ENCODE measurements at places on chromosomes 1 and 21.

GRCh38 chr1:212290608-212291007, 5.4 kb downstream of the PPP2R5A start:
- DNase-seq, result peak; percentile 23

GRCh38 chr1:192700834-192701271, 64.9 kb downstream of the RGS13 start:
- DNase-seq, result peak; percentile 83

GRCh38 chr1:28983509-28984310, 69.3 kb downstream of the EPB41 start:
- DNase-seq, result no peak

DNA sequence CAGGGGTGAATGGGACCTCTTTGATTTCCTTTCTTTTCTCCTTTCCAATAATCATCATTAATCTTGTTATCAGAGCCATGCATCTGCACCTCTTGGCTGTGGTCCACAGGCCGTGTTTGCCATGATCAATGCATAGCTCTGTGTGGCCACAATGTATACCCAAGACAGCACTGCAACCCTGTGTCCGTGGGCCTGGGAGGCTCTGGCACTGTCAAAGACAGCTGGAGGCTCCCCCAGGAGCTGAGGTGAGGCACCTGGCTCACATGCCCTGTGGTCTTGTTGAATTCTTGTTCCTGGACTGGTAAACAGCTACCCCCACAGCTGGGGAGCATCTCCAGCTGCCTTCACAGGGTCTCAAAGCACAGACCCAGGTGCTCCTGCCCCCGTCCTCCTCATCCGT, 67.2 kb upstream of the SELENON start:
- DNase-seq, result no peak

DNA sequence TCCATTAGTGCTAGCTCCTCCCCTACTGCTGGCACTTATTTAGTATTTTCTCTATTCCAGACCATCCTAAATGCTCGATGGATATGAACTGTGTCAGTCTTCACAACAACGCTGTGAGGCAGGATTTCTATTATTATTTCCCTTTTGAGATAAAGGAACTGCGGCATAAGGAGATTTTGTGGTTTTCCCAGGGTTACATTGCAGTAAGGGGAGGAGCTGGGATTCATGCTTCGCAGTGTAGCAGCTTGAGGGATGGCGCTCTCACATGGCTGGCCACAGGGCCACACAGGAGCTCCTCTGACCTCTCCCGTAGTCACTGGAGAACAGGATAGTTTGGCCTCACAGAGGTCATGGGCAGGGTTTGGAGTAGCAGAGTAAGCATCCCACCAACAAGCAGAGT, 116.9 kb downstream of the BEND5 start:
- no peak for DNase-seq

GRCh38 chr1:108057541-108057940, 92.6 kb upstream of the VAV3 start:
- no peak for DNase-seq

DNA sequence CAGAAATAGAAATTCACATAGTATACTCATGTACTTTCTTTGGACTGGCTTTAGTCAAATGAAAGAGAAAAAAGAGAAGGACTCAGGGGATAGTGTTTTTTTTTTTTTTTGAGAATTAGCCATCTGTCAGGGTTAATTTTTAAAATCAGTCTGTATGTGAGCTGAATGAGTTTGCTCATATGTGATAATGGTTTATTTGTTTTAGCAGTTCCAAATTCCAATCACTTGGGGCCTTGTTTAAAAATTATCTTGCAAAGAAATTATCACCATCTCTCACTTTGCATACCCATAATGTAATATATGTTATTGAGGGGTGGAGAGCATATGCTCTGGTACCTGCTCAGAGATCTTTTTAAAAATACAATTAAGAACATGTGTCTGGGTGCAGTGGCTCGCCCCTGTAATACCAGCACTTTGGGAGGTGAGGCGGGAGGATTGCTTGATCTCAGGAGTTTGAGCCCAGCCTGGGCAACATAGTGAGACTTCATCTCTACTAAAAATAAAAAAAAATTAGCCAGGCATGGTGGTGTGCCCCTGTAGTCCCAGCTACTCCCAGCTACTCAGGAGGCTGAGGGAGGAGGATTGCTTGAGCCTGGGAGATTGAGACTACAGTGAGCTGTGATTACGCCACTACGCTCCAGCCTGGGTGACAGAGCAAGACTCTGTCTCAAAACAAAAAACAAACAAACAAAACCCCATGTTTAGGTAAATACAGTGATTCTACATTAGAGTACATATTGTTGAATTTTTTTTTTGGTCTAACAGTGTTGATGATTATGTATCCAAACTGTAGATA, 19.7 kb downstream of the GNAI3 start:
- DNase-seq, result no peak

GRCh38 chr1:100482167-100482566, 55.8 kb upstream of the GPR88 start:
- DNase-seq, result no peak

- no peak for DNase-seq
These were observed 14.3 kb downstream of the BACH1 start for GRCh38 chr21:29312981-29313380.

DNA sequence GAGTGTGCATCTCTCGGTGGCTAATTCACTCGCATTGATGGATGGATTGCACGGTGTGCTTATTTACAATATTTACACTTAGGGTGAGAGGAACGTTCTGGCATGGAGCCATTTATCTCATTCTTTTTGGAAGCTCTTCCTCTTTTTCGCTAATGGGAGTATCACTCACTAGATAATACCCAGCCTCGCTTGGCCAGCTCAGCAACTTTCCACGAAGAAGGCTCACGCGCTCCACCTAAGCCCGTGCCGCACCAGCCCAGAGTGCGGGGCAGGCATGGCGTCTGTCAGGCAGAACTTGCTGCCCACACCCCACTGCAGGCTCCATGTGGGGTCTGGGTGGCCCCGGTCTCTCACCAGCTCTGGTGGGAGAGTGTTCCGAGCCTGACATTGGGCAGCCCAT, 484.9 kb downstream of the NPHP4 start:
- no peak for DNase-seq

DNA sequence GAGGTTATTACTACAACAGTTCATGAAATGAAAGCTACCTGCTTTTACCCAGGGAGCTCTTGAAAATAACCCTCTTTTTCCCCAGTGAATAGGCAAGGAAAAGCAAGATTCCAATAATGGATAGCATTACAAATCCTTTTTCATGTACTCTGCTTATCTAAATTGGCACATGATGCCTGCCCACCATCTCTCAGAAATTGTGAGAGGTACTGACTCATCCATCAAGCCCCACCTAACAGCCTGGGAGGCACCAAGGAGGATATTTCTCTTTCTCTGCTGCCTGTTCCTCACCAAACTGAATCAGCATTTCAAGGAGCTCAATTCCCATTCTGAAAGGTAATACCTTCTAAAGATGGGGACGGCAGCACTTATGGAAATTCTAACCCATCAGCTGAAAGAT, 34.4 kb downstream of the PALMD start:
- DNase-seq, result no peak

- DNase-seq, result no peak
These were observed 384.4 kb downstream of the ADGRL2 start for GRCh38 chr1:82185084-82185483.

DNA sequence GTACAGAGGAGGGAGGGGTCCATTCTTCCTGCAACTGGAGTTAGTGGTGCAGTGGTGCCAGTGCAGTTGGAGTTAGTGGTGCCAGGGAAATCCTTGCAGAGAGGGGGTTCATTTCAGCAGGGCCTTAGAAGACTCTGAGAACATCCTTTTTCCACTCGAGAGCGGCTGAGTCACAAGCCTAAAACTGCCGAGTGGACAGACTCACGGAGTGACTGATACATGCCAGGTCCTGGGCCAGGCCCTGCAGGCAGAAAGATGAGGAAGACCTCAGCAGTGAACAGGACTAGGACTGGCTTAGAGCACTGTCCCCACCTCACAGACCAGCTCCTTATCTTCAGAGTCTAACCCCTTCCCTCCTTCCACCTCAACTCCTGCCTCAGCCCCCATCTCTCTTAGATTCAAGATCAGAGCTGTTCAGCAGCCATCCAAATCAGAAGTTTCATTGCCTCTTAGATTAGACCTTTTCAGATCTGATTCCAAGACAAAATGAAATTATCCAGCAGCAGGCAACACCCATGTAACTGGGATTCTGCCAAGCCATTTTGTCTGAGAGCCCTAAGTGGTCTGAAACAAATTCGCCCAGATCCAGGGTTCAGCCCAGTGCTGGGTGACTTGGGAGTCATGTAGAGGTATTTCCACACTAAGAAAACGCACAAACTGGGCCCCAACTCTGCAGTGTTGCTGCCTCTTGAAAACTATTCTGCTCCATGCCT, 12.7 kb upstream of the IKBKE start:
- no peak for DNase-seq

DNA sequence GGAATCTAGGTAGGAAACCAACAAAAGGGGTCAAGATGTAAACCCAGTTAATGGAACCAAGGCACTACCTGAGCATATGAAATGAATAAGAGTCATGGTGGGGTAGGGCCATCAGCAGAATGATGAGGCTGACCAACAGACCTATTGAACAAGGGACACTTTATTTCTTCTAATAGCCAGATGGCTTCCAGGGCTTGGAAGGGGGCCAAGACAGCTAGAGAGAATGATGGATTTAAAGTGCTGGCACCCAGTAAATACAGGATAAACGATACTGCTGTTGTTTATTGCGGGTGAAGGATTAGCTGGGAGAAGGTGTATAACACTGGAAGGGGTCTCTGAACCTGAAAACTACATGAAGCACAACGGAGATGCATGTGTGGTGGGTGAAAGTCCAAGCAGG, 15.6 kb downstream of the DDAH1 start:
- DNase-seq, result no peak

DNA sequence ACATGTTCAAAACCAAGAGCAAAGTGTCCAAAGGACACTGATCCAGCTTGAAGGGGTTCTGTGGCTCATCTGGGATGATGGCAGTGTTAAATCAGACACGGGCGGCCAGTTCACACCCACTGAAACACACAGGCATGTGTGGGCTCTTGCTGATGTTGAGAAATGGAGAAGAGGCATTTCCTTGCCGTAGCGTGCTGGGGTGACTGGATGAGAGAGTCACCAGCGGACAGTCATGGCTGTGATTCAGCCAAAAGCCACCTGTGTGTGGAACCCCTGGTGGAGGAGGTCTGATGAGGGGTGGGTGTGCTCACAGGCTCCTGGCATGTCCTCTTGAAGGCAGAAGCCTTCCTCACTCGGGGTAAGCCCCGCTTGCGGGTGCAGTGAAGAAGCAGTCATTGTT, 7.2 kb downstream of the C1orf35 start:
- no peak for DNase-seq

GRCh38 chr1:231990388-231990787, 363.8 kb downstream of the DISC1 start:
- DNase-seq, result no peak

DNA sequence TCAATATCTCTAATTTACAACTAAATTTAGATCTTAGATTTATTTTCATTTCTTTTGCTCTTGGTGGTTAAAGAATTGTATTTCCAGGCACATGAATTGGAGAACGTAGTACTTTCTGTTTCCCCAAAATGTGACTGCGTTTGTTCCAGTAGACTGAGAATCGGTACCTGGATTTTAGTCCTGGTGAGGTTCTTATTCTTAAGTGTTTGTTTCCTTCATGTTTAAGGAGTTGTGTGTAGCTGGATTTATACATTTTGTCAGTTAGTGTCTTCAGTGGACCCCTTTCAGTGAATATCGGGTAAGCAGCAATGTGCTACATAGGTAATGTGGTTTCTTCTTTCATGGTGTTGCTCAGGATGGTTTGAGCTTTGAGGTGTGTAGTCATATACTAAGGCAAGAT, 6.8 kb downstream of the MIER1 start:
- no peak for DNase-seq

GRCh38 chr1:89671775-89672488, 39.0 kb downstream of the LRRC8C start:
- DNase-seq, result peak; percentile 79

- DNase-seq, result no peak
These were observed 53.4 kb downstream of the PLXNA2 start for GRCh38 chr1:208190784-208191183.

GRCh38 chr1:81554108-81554507, 246.6 kb upstream of the ADGRL2 start:
- DNase-seq, result no peak

GRCh38 chr1:114113411-114114184, 40.1 kb downstream of the SYT6 start:
- no peak for DNase-seq

GRCh38 chr1:6034750-6035096, 11.0 kb upstream of the KCNAB2 start:
- no peak for DNase-seq

DNA sequence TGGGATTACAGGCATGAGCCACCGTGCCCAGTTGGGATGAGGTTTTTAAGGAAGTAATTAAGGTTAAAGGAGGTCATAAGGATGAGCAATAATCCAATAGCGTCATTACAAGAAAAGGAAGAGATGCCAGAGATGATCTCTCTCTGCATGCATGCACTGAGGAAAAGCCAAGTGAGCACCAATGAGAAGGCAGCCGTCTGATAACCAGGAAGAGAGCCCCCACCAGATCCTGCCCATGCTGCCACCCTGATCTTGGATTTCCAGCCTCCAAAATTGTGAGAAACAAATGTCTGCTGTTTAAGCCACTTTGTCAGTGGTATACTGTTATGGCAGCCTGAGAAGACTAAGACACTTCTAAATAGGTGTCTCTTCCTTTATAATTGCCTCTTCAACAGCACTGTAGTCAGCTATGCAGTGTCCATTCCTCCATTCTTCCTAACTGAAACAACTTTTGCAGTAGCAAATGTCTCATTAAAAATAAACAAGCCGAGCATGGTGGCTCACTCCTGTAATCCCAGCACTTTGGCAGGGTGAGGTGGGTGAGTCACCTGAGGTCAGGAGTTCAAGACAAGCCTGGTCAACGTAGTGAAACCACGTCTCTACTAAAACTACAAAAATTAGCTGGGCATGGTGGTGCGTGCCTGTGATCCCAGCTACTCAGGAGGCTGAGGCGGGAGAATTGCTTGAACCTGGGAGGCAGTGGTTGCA, 216.2 kb upstream of the RUNX1 start:
- peak; percentile 85 for DNase-seq

DNA sequence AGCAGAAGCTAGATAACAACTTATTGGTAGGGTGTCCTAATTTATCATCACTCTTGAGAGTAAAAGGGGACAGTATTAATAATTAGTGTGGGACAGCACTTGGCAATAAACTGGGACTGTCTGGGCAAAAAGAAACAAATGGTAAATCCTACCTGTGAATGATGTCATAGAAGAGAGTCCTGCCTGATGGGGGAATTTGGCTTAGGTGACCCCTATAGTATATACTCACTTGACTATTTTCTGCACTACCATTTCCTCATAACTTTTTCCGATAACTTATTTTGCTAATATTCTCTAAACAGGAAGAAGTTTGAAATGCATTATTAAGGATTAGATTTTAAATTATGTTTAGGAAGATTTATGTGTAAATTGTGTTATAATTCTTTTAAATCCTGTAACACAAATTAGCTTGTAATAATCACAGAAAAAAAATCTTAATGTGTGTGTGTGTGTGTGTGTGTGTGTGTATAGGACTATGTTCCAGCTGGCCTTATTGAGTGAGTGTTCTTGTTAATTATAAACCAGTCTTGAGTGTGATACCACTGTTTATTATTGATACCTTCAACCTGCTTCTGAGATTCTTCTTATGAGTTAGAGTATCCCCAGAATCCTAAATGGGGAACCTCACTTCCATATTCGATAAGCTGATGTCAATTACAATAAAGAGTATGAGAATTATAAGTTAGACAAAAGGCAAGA, 144.2 kb upstream of the C1orf105 start:
- no peak for DNase-seq

GRCh38 chr1:50852889-50853288, 107.2 kb downstream of the FAF1 start:
- no peak for DNase-seq

- DNase-seq, result no peak
These were observed 115.7 kb downstream of the SLC5A9 start for GRCh38 chr1:48338257-48338656.

GRCh38 chr1:219460896-219461815, 151.7 kb downstream of the ZC3H11B start:
- peak; percentile 52 for DNase-seq
